CD8-positive, alpha-beta memory T cell (primary cell): ENCODE measurements at places on chromosomes 4 and X.

- no peak for DNase-seq
These were observed 496.8 kb downstream of the CENPC start for GRCh38 chr4:67048530-67048929.

DNA sequence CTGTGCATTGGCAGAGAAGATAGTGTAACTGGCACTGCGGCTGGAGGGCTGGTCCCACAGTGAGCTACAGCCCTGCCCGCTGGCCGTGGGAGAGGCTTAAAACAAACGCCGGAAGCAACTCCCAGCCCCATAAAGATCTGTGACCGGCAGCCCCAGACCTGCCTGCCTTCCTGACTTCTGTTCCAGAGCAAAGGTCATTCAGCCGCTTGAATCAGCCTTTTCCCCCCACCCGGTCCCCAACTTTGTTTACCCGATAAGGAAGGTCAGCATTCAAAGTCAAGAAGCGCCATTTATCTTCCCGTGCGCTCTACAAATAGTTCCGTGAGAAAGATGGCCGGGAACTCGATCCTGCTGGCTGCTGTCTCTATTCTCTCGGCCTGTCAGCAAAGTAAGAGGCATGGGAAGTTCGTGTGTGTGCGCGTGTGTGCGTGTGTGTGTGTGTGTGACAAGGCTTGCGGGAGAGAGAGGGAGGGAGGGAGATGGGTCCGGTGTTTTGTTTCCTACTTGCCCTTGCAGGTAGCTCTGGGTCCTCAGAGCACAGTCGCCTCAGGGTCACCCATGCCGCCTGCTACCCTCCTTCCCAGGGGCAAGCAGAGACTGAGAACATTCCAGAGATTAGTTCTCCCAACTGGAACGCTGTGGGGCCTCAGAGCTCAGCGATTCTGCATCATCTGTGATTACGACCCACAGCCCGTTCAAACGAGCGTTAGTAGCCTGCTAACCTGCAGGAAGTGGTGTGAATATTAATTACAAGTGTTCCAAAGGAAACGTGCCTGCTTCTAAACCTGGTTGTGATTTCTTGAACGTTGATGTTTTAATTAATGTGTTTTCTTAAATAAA lies at the start of gene MGST2:
TSS of gene MGST2 (plus strand) at position 130 of the 840 bp plus-strand sequence. CDS start at position 331, 201 bp downstream.
- DNase-seq = no peak

DNA sequence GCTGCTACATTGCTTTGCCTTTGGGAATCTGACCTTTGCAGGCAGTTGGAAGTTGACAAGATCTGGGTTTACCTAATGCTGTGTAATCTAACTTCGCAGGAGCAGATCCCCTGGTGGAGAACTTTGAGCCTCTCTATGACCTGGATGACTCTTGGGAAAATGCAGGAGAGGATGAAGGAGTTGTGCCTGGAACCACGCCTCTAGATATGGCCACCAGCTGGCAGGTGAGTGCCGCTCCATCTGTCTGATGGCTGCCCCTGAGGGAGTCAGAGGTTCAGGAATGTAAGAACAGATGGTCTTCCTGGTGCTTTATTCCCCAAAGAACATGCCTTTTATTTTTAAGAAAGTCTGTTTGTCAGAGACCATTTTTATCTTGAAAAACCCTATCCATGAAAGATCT lies 109.3 kb downstream of the NFKB1 start:
- DNase-seq = no peak

- no peak for DNase-seq
These were observed 4.6 kb downstream of the BDH2 start for GRCh38 chr4:103095080-103095479.

- peak; percentile 77 for DNase-seq
These were observed 52.3 kb upstream of the PDLIM3 start for GRCh38 chr4:185587427-185588161.

- DNase-seq = no peak
These were observed 16.7 kb upstream of the SOD3 start for GRCh38 chr4:24778464-24779225.

DNA sequence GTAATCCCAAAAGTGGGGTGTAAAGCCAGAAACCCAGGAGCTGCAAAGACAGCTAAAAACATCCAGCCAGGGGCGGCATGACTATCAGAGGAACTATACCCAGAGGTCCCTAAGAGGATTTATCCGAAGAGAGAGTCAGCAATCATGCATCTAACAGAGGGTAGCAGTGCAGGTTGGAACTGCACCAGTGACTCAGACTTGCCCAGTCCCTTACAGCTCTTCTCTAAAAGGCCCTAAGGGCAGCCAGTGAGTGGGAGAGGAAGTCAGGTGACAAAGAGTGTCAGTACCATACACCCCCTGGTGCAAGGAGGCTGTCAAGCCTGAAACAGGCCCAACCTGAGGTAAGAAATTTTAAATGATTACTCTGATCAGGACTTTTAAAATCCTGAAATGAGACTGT lies 88.1 kb downstream of the CAMK2D start:
- no peak for DNase-seq

DNA sequence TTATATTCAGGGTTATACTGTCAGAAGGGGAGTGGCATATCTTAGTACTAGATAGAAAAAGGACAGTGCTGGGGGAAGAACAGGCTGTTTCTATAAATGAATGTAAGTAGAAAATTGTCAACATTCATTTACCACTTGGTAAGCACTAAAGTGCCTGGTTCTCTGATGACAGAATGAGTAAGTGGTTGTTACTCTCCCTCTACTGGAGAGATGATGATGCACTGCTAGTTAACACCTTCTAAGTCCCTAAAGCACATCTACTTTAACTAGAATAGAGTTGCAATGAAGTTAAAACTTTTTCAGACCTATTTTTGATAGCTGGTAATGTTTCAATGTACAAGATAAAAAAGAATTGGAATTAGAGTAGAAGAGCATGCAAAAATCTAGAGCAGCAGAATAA lies 214.5 kb downstream of the KLHL4 start:
- DNase-seq = no peak

DNA sequence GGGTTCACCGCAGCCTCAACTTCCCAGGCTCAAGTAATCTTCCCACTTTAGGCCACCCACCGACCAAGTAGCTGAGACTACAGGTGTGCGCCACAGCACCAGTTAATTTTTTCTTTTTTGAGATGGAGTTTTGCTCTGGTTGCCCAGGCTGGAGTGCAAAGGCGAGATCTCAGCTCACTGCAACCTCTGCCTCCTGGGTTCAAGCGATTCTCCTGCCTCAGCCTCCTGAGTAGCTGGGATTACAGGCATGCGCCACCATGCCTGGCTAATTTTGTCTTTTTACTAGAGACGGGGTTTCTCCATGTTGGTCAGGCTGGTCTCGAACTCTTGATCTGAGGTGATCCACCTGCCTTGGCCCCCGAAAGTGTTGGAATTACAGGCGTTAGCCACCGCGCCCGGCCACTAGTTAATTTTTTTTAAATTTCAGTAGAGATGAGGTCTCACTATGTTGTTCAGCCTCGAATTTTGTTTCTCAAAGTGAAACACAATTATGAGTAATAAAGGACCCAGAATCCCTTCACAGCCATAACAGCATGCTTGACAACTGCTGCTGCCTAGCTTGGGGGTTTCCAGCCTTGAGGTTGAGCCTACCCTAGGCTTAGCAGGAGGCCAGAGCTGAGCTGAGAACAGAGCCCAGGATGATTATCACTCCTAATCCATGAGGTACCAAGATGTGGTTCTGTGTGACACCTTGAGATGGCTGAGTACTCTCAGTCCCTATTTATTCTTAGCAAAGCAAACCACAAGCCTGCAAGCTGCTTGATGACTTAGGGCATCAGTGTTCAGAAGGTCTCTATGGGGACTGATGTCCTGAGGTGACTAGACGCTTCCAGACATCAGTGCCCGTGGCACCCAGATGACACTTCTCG lies 41.6 kb upstream of the NKRF start:
- no peak for DNase-seq

- no peak for DNase-seq
These were observed 128.5 kb upstream of the TSPAN5 start for GRCh38 chr4:98786866-98787265.

GRCh38 chr4:36208893-36209473 lies 35.3 kb downstream of the ARAP2 start:
- DNase-seq = peak; percentile 41

GRCh38 chr4:151226004-151226932 lies 50.7 kb upstream of the PRSS48 start:
- DNase-seq = no peak

GRCh38 chr4:76904646-76905190 lies 6.8 kb upstream of the SOWAHB start:
- DNase-seq = no peak

GRCh38 chr4:82429728-82430192 lies 502 bp downstream of the HNRNPDL start:
- peak; percentile 68 for DNase-seq

GRCh38 chr4:66252291-66252690 lies 582.0 kb upstream of the EPHA5 start:
- DNase-seq = no peak

DNA sequence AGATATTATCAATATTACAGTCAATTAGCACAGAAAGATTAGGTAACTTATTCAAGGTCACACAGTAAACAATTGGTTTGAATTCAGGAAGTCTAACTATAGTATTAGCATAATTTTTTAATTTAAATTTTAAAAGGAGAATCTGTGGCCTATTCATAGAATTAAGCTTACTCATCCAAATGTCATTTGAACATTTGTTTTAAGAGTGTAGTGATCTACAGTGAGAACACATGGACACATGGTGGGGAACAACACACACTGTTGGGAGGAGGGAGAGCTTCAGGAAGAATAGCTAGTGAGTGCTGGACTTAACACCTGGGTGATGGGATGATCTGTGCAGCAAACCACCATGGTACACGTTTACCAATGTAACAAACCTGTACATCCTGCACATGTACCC lies 48.3 kb downstream of the MEPE start:
- DNase-seq = no peak
